ENCODE measurements at places on chromosomes 7 and 10.

GRCh38 chr10:13719425-13719824 is 132.7 kb downstream of the PRPF18 start:
- no peak for DNase-seq

DNA sequence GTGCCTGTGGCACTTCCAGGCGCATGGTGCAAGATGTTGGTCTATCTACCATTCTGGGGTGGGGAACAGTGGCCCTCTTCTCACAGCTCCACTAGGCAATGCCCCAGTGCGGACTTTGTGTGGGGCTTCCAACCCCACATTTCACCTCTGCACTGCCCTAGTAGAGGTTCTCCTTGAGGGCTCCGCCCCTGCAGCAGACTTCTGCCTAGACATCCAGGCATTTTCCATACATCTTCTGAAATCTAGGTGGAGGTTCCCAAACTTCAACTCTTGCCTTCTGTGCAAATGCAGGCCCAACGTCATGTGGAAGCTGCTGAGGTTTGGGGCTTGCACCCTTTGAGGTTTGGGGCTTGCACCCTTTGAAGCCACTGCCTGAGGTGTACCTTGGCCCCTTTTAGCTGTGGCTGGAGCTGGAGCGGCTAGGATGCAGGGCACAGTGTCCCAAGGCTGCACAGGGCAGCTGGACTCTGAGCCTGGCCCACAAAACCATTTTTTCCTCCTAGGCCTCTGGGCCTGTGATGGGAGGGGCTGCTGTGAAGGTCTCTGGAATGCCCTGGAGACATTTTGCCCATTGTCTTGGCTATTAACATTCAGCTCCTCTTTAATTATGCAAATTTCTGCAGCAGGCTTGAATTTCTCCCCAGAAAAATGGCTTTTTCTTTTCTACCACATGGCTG is 130.6 kb upstream of the EFCAB10 start:
- DNase-seq: no peak

- DNase-seq: no peak
These were observed 26.1 kb downstream of the ST7 start for GRCh38 chr7:116979430-116979829.

GRCh38 chr7:80967917-80968297 is 49.1 kb upstream of the SEMA3C start:
- no peak for DNase-seq

DNA sequence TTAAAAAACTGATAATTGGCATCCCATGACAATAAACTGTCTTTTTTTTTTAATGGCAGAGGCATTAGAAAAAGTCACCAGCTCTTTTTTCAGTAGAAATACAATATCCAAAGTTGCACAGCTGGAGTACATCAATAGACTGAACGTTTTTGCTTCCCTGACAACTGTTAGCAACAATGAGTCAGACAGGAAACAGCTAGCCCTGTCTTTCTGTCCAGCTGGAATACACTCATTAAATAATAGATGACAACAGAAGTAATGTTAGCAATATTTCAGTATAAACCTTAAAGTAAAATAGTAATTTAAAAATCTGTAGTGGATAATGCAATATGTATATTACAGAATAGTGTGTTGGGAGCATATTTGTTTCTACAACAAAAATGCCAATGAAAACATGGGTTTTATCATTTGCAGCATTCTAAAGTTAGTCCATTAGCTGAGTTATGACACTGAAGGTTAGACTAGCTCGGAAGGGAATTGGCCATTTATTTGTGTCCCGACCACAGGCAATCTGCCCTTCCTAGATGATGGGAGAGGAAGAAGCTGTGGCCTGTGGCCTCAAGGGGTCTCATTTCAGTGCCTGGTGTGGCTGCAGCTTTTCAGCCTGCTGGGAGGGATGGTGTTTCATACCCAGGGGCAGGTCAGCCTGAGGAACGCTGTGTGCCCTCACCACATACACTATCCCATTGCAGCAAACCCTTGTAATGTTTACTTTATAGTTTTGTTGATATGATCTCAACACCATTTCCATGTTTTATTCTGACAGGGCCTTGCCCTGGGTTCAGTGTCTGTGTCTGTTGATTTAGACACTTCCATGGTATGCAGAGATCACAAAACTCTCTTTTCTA is 173.3 kb downstream of the SLC16A9 start:
- no peak for DNase-seq

DNA sequence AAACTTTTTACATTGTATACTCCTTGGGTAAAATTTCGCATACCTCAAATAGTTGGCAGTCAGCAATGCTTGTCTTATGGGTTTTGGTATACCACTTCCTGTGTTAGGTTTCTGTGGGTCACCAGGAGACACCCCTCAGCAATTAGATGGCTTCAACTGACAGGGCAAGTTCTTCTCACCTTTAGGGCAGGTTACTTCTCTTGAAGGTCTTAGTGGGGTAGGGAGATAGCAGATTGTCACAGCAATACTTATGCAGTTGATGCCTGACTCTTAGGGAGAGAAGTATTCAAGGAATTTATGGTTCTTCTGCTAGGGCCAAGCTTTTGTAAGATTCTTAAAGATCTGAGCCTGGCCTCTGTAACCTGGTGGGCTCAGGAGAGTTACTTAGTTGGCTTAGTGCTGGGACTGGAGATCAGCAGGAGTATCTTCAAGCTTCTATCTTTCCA is 42.9 kb downstream of the MKLN1 start:
- DNase-seq: no peak

DNA sequence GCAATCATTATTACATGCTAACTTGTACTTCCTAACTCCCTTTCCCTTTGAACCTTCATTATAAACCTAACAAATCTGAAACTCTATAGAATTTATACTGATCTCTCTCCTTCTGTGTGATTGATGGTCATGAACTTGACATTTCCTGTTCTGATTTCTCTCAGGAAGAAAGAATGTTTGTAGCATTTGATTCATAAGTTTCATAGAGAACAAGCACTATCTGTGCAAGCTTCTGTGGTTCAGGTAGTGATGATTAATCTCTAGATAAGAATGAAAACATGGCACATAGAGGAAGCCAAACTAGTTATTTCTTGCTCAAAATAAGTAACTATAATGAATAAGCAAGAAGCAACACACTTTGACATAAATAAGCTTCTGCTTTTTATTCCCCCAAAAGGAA is 34.2 kb downstream of the TFPI2 start:
- DNase-seq: no peak

GRCh38 chr10:100718197-100718742 is 27.1 kb upstream of the PAX2 start:
- DNase-seq: no peak

DNA sequence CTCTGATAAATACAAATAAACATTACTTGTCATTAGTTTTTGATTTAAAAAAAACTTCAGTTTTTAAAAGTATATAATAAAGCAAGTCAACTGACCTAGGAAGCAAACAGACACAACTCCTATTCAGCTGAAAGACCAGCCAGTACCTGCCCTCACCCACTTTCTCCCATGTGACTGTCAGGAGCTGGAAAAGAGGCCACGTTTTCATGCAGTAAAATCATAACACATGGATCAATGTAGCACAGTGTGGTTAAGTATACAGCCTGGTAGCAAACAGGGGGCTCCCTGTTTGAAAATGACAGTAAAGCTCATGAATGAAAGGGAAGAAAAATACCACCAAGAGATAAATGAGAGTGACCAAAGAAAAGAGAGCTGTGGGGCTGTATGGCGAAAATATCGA is 21.6 kb downstream of the KIN start:
- DNase-seq: no peak

- no peak for DNase-seq
These were observed 136.8 kb upstream of the PDE1C start for GRCh38 chr7:32206987-32207386.

- no peak for DNase-seq
These were observed 60.8 kb upstream of the DOCK1 start for GRCh38 chr10:126844406-126844805.

DNA sequence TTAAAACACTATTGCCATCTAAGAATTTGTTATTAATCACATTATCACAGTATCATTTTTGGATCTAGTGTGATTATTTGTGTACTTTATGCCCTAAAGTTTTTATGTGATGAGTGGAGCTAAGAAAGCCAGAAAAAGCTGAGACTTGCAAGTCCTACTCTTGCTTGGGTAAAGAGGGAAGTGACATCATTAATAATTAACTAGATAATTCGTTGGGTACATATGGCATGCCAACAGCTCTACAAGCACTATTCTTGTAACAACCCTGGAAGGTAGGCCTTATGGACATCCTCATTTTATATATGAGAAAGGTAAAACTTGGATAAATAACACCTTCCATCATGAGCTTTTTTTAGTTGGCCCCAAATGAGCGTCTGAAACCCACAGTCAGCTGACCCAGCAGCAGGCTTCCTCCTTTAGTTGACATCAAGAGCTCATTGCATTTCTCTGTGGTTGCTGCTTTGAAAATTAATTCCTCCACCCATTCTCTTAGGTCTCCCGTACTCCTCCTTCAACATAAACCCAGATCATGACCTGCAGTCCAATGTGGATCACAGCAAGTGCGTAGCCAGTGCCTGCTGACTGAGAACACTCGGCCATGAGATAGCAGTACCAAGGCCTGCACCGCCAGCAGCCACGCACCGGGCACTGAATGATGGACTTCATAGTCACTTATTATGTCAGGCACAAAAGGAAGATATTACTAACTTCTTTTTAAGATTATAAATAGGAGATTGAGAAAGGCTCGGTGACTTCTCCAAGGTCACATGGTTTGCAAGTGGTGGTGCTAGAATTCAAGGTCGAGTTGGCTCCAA is 292.0 kb upstream of the AOAH start:
- no peak for DNase-seq

DNA sequence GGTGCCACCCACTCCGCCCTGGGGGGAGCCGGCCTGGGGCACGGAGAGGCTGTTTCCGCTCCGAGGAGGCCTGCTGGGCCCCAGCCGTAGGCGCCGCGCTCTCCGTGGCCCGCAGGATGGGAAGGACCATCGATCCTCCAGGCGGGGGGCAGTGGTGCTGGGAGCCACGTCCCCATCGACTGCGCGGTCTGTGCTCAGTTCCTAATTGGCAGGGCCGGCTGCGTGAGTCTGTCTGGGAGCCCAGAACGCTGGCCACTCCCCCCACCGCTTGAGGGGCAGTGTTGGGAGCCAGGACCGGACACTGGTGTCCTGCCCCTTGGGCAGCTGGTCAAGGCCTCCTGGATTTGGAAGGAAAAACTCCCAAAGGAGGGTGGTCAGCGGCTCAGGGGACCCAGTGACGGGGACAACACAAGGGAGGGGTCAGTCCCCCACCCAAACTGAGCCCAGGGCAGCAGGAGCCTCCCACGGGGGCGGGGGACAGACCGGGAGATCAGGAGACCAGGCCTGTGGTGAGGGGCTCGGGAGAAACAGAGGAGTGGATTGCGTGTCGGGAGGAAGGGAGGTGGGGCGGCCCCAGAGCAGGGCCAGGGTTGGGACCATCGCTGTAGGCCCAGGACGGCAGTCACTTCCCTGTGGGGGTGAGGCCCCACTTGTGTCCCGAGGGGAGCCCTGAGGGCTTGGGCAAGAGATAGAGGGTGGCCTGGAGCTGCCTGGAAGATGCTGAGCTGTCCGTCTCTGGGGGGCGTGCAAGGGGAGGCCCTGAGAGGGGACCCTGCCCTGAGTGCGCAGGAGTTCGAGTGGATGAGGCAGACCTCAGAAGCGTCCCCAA is 89.0 kb downstream of the UNCX start:
- no peak for DNase-seq

DNA sequence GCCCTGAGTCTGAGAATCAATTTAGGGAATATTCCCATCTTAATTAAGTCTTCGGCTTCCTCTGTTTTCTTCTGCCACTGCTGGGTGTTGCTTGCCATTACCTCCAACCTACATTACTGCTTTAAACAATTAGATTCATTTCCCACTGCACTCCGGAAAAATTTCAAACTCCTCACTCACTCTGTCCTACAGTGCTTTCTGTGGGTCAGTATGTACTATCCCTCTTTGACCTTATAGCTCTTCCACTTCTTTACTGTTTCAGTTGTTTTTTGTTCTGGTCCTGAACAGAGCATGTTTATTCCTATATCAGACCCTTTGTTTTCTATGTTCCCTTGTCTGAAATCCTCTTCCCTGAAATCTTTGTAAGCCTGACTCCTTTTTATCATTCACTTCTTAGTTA is 160.6 kb downstream of the MAGI2 start:
- DNase-seq: no peak

DNA sequence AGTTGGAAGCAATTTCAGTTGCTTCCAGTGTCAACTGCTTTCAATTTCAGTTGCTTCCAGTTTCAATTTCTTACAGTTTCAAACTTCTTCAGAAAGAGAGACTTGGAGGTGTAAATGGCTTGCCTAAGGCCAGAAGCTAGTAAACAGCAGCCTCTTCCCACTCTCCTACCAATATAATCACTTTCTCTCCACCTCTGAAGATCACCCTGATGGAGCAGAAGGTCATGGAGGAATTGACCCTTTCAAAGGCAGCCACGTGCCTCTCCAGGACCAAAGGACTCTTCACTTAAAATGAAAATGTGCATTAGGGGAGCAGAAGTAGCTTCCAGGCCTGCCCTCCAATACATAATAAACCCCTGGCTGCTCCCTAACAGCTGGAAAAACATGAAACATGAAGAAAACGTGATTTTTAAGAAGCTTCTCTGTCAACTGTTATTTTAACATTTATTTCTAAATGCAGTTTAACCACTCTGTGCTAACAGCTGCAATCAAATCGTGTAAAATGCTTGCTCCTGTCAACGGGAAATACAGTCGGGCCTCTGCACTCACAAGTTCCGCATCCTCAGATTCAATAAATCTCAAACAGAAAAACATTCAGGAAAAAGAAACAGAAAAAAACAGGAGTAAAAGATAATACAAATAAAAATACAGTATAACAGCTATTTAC is 1020.6 kb downstream of the XPNPEP1 start:
- DNase-seq: no peak

- DNase-seq: no peak
These were observed 29.5 kb downstream of the PAXIP1 start for GRCh38 chr7:154973381-154973780.

- DNase-seq: no peak
These were observed 87.2 kb downstream of the RNF216 start for GRCh38 chr7:5694221-5694754.

- DNase-seq: no peak
These were observed 22.8 kb downstream of the FRMPD2 start for GRCh38 chr10:48251525-48252353.

GRCh38 chr7:74217455-74218342 is 7.9 kb downstream of the LAT2 start:
- DNase-seq: no peak

DNA sequence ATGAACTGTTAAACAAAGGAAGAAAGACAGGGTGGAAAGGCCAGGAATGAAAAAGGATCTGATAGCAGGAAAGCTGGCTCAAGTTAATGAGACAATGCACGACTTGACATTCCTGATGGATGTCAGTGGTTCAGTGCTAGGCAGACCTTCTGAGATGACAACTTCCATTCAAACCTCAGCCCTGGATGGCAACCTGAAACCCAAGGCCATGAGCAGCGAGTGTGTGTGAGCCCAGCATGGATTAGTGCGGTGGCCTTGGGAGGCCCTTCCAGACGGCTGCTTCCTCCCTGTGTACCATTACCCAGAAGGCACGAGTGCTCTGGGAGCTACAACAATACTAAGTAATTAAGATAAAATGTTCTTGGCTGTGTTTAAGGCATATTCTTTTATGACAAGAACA is 18.8 kb downstream of the TRIL start:
- no peak for DNase-seq

GRCh38 chr7:19663816-19664462 is 44.9 kb downstream of the POLR1F start:
- no peak for DNase-seq

- DNase-seq: peak; percentile 66
These were observed at the start of gene FRAT1 for GRCh38 chr10:97318772-97319651. Gene FRAT1 (plus strand): TSS chr10:97319271. CDS start chr10:97319454, 183 bp downstream.
